ENCODE measurements at places on chromosomes 11 and 22. TPM values are rescaled to one million over a fixed set of nuclear protein-coding genes. Genes with fewer than 3 reads are reported as not detected.

Gene TSGA10IP
- total RNA-seq = not detected

Gene BIRC3
- total RNA-seq = 10.5 TPM

Gene TRIM48
- total RNA-seq = not detected

Gene SESN3
- 4.8 TPM for total RNA-seq

Gene TP53AIP1
- not detected for total RNA-seq

Gene PAAF1
- 11.3 TPM for total RNA-seq

Gene TUBGCP6
- 14.1 TPM for total RNA-seq

DNA sequence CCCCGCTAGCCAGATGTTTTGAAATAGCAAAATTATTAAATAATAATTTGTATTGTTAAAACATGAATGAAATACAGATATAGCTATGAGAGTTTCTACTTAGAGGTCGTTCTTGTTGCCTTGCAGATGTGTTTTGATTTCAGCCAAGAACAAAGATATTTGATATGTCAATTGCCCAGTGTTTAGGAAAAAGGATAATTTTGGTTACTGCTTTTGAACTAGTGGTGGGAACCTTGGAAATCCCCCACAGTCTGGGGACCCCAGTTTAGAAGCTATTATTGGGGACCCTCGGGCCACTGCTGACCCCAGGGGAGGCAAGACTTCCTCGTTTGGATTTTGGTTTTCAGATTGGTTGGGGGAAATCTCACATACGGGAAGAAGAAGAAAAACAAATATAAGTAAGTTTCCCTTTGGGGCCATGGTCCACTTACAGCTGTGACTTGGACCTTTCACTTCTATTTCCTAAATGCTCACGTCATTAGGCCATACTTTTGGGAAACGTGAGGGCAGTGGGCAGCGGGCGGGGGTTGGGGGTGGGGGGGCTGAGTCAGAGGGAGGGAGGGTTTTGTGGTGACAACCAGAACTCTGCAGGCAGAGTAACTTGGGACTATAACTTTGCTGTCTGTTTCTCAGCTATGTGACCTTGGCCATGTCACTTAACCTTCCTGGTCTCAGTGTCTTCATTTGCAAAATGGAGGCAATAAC, 37.0 kb downstream of the LDLRAD3 start:
- DNase-seq = no peak

DNA sequence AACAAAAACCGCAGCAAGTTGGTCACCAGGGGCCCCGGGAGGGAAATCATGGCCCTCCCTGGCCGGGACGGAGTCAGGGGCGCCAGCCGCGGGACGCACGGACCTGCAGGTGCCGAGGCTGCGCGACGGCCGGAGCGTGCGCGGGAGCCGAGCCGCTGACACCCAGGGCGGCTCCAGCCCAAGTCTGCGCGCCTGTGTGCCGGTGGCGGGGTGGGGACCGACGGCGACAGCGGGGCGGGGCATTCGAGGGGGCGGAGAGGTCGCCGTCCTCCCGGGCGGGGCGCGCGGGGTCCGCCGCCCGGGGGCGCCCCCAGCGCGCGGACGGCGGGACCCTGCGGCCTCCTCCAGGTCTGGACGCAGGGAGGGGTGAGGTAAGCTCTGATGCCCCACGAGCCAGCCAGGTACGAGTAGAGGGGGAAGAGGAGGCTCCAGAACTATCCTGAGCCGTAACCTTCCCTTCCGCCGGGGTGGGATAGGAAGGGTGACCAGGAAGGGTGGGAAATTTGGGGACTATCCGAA, at the start of gene ESAM:
Gene ESAM, minus strand, starts transcription at position 186 of the 519 bp plus-strand sequence. Its CDS starts 136 bp downstream, at position 50.
- DNase-seq = peak; percentile 67

- peak; percentile 85 for DNase-seq
Observed at GRCh38 chr11:121741761-121742361, 289.1 kb upstream of the SORL1-AS1 start.

GRCh38 chr22:19143967-19144400, 467 bp downstream of the ESS2 start:
- DNase-seq = no peak

GRCh38 chr11:75272821-75273301, 32.3 kb downstream of the TPBGL start:
- peak; percentile 29 for DNase-seq
